T-helper 9 cell (primary cell): ENCODE measurements at places on chromosomes 7 and 10.

DNA sequence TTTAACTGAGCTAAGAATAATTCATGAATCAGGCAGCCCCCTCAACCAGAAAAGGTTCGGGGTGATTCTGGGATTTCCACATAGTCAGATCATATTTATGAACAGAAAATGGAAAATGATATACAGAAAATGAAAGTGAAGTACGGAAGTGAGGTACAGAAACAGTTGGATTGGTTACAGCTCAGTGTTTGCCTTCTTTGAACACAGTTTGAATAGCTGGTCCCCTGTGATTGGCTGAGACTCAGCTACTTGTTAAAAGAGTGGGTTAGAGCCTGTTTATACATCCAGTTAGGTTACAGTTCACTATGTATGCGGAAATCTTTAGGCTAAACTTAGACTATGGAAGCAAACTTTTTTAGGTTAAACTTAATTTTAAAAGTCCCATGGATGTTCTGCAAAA, 511.7 kb downstream of the PLXDC2 start:
- no peak for DNase-seq

DNA sequence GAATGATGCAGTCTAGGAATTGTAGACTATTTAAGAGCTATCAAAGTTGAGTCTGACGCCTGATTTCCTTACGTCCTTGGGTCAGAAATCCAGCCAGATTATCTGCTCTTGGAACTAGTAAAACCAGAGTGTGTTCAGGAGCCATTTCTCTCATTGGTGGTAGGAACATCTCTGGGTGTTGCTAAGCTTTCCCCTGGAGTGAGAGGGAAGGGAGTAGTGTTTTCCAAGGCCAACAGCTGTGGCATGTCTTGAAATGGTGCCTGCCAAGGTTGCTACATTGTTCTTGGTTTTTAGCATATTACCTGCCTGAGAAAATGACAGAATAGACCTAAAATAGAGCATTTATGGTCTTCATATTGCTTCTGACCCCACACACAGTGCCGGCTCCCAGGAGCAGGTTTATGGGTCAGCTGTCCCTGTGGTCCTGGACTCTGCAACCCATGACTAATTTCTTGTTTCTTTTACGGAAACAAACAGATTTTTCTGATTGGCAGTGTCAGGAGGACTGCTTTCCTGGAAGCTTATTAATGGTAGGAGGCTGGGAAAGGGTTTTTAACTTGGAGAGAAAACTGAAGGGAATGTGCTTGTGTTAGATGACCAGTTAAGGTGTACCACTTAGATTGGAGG, 17.5 kb downstream of the GBF1 start:
- DNase-seq, result no peak

DNA sequence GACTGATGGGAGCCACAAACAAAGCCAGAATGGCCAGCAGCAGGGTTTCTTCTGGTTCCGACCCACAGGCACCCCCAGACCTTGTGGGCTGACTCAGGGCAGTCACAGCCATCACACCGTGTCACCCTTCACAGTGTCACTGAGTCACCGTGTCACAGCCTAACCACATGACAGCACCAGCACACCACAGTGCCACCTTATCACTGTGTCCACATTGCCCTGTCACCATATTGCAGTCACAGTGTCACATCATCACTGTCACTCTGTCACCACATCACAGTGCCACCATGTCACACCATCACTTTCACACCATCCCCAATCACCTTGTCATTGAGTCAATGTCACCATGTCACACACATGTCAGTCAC, 77.0 kb downstream of the OAT start:
- no peak for DNase-seq

DNA sequence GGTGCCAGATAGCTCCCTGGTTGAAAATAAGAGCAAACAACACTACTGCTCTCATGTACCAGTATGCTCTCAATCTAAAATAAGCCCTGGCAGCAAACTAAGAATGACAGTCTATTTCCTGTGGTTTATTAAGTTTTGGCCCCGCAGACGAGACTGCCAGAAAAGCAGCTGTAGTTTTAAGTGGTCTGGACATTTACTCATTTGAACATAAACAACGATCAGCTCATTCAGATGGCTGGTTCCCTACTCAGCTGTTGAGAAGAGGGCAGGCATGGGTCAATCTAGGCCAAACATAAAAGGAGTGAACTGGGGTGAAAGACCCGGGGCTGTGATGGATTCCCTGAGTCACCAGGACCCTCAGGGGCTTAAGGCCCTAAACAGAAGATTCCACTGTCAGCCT, 4.5 kb downstream of the TRIL start:
- no peak for DNase-seq

DNA sequence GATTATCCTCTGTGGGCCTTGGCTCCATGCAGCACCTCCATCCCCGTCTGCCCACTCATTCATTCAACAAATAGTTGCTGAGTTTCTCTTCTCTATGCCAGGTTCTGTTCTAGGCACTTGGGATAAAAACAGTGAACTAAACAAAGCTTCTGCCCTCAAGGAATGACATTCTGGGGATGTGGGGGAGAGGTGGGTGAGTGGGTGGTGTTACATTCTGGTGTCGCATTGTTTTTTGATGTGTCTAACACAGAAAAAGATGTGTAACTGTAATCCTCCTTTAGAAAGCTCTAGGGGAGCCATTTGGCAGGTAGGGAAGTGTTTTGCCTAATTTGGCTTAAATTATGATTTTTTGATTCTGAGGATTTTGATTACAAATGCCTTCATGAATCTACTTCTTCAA, 21.4 kb downstream of the AUTS2 start:
- DNase-seq, result no peak

- DNase-seq, result no peak
These were observed 137.9 kb downstream of the ELFN1 start for GRCh38 chr7:1807821-1808600.

- no peak for DNase-seq
These were observed 90.1 kb upstream of the ARMC3 start for GRCh38 chr10:22837771-22838170.

DNA sequence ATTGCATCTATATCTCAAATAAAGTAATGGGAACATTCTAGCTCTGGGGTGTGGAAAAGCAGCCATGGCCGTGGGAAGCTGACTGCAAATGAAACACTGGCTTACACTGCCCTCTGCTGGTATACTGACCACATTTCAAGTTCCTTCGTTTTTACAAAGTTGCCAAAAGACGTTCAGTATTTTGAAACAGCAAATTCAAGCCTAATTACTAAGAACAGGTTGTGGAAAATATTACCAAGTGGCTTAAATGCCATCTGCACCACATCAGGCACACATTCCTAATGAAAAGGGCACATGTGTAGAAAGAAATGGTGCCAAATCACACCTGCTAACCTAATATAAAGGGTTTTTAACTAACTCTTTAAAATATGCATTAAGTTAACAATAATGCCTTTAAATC, 83.9 kb downstream of the JAZF1 start:
- DNase-seq, result peak; percentile 14

DNA sequence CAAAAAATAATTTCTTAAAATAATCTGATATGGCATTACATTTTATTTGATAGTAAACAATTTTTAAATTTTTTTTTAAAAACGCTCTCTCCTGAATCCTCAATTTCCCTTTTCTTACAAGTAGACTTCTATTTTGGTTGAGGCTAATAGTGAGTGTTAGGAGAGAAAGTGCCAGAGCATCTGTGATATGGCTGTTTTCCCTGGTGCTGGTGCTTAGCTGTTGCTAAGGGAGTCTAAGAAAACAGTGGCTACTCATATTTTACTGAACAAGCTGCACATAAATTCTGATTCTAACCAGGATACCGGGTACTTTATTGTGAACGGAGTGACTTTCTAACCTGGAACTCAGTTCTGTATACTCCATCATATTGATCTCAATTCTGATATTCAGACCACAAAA, 311.1 kb upstream of the KIAA1217 start:
- DNase-seq, result no peak

- DNase-seq, result no peak
These were observed 34.0 kb downstream of the SPDYE6 start for GRCh38 chr7:102322202-102322715.

DNA sequence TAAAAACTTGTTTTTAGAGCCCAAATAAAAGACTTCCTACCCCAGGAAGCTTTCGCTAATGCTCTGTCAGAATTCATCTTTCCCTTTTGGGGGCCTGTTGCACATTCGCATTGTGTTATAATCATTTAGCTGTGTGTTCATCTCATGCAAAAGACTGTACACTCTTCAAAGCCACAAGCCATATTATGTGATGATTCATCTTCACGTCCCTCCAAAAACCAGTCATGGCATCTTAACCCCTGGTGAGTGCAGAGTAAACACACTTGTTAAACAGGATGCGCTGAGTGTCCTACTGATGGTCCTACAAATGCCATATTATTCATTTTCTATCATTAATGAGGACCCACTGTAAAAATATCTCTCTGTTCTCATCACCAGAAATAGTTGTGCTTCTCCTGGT, 235.4 kb downstream of the KIAA1217 start:
- no peak for DNase-seq

GRCh38 chr7:801940-802381, 30.3 kb upstream of the SUN1 start:
- no peak for DNase-seq

DNA sequence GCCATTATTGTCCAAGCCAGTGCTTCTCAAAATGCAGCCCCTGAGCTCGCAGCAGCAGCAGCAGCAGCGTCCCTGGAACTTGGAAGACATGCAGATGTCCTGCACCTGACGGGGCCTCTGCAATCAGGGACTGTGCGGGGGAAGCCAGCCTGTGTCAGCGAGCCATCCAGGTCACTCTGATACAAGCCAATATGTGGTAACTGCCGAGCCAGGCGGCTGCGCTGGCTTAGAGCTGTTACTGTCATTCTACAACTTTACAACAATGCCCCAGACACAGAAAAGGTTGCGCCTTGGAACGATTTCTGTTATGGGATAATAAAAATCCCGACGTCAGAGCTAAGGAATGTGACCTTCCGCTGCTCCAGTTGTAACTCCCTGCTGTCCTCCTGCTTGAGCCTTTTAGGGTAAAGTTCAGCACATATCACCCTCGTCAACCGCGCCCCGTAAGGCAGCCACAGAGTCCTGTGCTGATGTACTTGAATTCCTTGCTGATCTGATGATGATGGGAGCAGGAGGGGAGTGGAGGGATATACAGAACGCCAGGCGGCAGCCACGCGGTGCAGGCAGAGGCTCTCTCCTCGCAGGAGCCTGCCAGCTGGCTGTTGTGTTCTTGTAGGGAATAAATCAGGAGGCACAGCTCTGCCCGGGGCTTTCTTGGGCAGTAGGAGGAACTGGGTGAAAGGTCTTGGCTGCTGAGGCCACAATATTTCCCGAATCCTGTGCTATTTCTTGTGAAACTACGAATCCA, 20.0 kb upstream of the CRYGN start:
- DNase-seq, result no peak
